Myocyte (in vitro differentiated cells): ENCODE measurements at places on chromosomes 2 and 18. TPM values are rescaled to one million over a fixed set of nuclear protein-coding genes. Genes with fewer than 3 reads are reported as not detected.

GRCh38 chr18:13577781-13578180 lies 148.6 kb downstream of the FAM210A start:
- no peak for DNase-seq

DNA sequence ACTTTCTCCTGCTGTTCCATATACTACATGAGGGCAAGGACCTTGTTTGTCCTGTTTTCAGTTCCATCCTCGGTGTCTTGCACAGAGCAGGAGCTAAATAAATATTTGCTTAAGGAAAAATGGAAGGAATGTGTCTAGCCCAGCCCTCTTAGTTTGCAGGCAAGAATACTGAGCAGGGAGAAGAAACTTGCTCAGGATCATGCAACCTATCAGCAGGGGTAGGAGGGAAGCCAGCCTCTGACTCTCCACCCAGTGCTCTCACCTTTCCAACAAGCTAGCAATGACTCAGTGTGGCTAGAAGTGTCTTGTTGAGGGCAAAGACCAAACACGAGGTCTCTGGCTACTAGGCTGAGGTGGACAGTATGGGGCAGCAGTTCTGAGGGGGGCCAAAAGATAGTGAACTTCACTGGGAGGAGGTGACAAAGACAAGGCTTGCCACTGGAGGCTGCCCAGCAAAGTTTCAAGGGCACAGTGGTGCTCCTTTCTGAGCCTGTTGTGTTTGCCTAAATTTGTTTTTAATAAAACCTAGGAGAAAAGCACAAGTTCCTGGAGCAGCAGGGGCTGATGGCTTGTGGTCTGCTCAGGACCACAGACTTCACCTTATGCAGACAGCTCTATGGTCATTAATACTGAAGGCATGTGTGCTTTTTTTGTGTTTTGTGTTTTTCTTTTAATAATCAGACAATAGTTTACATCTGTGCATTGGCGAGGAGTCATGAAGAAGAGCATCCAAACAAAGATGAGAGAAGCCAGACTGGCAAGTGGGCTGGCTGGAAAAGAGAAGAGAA lies 49.1 kb upstream of the CTAGE1 start:
- no peak for DNase-seq

DNA sequence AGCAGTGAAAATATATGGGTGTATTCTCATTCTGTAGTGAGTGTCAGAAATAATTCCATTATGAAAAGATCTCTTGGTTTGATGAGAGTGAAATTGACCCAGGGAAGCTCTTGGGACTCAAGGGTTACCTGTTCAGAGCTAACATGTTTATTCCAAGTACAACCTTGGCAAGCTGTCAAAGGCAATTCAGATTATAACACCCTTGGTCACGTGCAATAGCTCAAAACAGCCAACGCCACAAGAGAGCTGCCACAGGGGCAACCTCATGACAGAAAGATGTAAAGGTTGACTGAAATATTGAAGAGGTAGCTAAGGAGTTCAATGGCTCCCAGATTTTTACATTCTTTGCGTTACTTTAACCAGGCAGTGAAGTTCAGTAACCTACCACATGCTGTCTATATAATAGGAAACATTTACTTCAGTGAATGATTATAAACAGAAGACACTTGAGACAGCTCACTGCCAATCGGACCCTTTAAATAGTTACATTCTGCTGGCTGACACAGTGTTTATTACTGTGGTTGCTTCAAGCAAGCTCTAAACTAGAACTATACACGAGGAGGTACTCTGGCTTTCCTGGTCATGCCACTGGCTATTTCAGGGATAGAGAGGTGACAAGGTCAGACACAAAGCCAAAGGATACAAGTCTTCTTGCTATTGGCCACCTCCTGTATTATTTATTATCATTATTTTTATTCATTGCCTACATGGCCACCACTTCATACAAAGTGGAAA lies 187.3 kb downstream of the PID1 start:
- peak; percentile 29 for DNase-seq

DNA sequence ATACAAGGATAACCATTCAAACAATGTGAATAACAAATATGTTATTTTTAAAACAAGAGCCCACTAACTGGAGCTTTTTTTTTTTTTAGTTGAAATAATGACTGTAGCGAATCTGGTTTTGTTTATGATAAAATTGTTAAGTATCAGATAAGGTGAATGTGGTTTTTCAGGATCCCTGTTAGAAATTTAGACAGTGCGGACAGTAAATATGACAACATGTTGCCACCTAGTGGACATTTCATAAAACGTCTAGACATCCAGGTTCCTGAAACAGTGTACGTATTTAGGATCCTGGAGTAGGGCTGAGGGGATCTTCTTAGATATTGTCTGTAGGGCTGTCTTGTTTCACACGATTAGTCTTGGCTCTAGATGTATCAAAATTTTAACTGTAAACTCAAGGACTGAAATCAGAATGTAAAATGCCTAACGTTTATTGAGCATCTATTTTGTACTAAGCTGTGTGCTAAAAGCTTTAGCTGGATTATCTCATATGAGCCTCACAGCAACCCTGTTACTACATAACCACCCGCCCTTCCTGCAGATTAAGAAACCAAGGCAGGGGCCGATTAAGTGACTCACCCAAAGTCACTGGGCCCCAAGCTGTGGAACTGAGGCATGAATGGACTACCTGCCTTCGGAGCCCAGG lies 23.9 kb upstream of the CCDC68 start:
- DNase-seq: peak; percentile 73

- DNase-seq: no peak
These were observed 458.3 kb upstream of the CELF4 start for GRCh38 chr18:38023871-38024270.

DNA sequence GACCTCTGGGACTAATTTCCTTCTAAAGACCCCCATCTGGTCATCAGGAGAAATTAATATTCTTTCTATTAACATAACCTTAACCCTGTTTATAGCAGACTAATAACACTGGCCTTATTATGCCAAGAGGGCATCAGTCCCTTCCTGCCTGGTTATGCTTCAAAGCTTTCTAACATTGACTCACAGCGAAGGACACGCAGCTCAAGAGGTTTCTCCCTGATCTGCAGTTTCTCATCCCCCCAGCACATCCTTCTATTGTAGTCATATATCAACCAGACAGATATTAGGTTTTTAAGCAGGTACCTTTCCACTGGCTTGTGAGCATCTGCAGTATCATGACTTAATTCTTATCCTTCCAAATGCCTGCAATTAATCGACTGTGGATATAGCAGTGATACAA lies 100.0 kb upstream of the CXCR4 start:
- DNase-seq: no peak

GRCh38 chr2:148922776-148923475 lies 47.9 kb downstream of the KIF5C start:
- no peak for DNase-seq

DNA sequence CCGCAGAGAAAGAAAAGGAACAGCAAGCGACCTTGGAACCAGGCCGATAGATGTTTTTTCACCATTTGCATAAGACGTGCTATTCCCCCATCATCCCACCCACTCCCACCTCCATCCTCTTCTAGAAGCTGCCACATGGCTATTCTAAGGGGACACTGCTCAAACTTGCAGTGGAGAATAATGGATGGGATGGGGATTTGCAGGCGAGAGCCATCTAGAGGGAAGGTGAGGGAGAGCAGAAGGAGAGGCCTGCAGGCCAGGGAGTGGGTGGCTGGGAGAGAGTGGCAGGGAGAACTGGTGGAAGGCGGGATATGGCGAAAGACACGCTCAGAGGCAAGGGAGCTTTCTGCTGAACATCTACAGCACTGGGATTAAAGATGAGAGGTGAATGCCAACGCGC lies 84.9 kb downstream of the MAPK4 start:
- DNase-seq: no peak

GRCh38 chr18:58290116-58290695 lies 246.2 kb downstream of the NEDD4L start:
- no peak for DNase-seq

DNA sequence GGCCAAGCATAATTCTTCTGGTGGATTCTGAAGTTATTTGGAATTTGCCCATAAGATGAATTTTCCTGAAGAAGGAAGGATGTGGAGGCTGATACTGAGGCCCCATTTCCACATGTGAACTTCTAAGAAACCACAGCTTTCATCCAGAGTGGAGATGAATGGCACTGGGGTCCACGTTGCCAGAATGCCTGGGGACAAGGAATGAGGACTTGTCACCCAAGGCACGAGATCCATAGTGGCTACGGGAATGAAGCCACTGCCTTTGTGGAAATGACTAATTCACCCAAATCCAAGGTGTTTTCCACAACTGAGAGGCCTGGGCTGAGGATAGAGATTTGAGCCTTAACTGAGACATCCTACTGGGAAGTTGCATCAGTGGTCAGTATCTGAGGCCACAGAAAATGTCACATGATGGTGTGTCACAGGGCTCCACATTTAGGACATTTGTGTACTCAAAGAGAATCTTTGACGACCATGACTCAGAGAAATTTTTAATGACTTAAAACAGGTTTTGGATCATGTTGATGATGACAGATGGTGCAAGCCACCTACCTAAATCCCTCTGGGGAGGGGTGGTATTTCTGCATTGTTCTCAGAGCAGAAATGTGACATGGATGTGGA lies 286.1 kb downstream of the SOX11 start:
- no peak for DNase-seq

- no peak for DNase-seq
These were observed 58.9 kb upstream of the CTDP1 start for GRCh38 chr18:79620576-79621165.

GRCh38 chr2:185127412-185127811 lies 529.1 kb downstream of the ZNF804A start:
- DNase-seq: no peak

- DNase-seq: no peak
These were observed 6.8 kb upstream of the COX7A2L start for GRCh38 chr2:42367835-42368234.

- DNase-seq: no peak
These were observed 97.2 kb downstream of the DTNA start for GRCh38 chr18:34807106-34807796.

DNA sequence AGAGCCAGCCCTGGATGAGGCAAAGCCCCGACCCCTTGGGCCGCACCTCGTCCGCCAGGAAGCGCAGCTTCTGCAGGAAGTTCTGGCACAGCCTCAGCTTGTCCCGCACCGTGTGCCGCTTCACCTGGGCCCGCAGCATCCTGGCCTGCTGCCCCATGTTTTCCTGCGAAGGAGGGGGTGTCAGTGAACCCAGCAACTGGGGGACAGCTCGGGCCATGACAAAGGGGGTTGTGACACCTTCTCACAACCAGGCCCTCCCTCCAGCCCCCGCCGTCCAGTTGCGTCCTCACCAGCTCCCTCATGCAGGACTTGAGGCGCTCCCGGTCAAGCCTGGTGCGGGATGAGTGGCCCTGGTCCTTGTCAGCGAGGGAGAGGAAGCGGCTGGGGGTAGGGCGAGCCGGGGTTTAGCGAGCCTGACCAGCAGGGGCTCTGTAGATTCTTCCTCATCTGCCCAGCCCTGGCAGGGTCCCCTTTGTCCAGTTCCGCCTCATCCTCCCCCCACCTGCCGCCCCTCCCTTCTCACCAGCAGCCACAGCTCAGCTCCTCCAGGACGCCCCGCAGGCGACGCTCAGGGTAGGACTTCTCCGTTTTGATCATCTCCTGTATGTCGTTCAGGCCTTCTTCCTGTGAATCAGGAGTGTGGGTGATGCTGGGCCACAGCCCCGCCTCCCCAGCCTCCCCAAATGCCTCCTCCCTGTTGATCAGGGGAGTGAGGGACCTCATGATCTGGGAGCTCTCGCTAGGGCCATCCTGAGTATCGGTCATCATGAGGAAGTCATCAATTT lies 606 bp downstream of the OTOF start:
- no peak for DNase-seq

DNA sequence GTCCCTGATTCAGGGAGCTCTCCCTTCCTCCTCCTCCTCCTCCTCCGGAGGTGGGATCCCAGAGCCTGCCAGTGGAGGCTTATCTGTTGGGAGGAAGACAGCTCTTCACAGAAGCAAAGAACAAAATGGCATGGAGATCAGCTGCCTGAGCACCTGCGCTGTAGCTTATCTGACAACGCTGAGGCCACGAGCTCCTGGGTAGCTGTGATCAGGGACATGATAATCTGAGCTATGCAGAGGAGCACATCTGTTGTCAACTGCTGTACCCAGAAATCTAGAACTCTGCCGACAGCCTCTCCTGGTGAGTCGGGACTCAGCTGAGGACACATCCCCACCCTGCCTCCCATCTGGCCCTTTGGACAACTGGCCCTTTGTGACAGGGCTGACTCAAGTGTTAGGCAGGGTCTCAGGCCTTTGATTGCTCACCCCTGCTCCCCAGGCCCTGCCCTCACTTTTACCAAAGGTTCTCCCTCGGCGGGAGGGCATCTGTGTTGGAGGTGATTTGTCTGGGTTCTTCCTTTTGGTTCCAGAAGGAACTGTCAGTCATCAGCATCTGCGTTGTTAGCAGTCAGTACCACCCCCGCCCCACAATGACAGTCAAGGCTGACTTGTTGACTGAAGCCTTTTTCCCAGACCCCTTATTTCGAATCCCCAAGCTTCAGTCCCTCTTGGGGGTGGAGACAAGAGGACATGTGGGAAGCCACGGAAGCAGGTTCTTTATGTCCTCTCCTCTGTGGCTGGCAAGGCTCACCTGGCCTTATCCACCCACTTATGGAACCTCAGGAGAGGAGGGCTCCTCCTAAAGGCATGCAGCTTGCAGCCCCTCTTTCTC lies 5.9 kb upstream of the CNNM3 start:
- DNase-seq: peak; percentile 24

DNA sequence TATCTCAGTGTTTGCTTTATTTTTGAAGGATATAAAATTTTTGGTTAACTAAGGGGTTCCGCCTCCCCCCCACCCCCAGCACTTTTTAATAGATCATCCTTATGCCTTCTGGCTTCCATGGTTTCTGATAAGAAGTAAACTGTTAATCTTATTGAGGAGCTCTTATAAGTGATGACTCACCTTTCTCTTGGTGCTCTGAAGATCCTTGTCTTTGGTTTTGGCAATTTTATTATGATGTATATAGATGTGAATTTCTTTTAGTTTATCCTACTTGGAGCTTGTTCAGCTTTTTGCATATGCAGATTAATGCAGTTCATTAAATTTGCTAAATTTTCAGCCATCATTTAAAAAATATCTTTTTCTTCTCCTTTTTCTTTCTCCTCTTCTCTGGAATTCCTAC lies 91.7 kb upstream of the CTAGE1 start:
- DNase-seq: no peak

- DNase-seq: no peak
These were observed 24.7 kb downstream of the ST8SIA5 start for GRCh38 chr18:46732201-46732600.

DNA sequence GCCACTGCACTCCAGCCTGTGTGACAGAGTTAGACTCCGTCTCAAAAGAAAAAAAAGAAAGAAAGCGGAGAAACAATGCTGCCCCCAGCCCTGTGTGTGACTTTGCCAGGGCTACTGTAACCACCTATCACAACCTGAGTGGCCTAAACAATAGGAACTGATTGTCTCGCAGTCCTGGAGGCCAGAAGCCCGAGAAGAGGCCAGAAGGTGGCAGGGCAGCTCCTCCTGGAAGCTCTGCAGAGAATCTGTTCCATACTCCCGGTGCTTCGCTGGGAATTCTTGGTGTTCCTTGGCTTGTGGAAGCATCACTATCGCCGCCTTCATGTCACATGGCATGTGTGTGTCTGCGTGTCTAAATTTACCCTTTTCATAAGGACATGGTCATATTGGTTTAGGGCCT lies 14.4 kb upstream of the RAB17 start:
- DNase-seq: peak; percentile 56

LPIN1 gene
- total RNA-seq: 42.2 and 57.4 TPM in 2 replicates

ITGB1BP1 gene
- 45.9 and 47.4 TPM in 2 replicates for total RNA-seq

CFC1 gene
- not detected in 2 replicates for total RNA-seq

RGPD4 gene
- not detected in 2 replicates for total RNA-seq

FSHR gene
- total RNA-seq: 0.16 and 0.19 TPM in 2 replicates

ERBB4 gene
- total RNA-seq: 0.16 TPM in 1 of 2 replicates, not detected in the other

LRRC30 gene
- total RNA-seq: not detected in 2 replicates

POTEJ gene
- total RNA-seq: not detected in 2 replicates
